H1 (cell line): ENCODE measurements at places on chromosomes 6 and 20. TPM values are rescaled to one million over a fixed set of nuclear protein-coding genes. Genes with fewer than 3 reads are reported as not detected.

Gene PHACTR1
- polyA plus RNA-seq: 3.9 and 5.0 TPM in 2 replicates

Gene GSTA3
- polyA plus RNA-seq: not detected in 2 replicates

Gene SLC12A5
- 1.9 and 2.8 TPM in 2 replicates for polyA plus RNA-seq

Gene HCRTR2
- polyA plus RNA-seq: 0.08 and 0.23 TPM in 2 replicates

Gene KLC4
- 15.7 and 23.8 TPM in 2 replicates for polyA plus RNA-seq

Gene AP5S1
- 3.3 and 4.0 TPM in 2 replicates for polyA plus RNA-seq
